Stimulated activated CD8-positive, alpha-beta memory T cell treated with anti-CD3 and anti-CD28 coated beads, Interleukin-15, amount 100 ng/mL, for 24 hours (primary cell): ENCODE measurements at places on chromosomes 3 and 15.

DNA sequence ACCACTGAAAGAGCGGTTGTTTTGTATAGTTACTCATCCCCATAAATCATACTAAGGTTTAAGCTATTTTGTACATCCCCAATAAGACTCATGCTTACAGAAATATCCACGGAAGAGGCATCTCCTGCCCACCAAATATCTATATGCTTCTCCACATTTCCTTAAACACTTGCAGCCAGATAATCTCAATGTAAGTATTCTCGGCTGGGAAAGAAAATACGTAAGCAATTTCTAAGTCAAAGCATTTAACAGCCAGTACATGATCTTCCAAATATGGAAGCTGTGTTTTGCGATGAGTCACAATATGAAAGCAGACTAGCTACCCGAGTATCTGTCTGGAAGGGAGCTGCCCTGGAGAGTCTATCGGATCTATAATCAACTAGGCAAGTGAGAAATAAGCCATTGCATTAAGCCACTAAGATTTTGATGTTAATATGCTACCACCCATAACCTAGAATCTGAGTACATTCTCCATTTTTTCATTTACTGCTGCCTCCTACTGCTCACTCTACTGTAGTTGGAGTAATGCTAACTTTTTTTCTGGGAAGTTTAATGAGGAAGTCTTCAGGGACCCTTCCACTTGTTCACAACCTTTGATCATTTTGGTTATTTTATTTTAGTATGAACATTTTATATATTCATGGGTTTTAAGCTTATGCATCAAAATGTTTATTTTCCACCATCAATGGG is 26.9 kb upstream of the ZMAT3 start:
- DNase-seq: no peak

- no peak for DNase-seq
These were observed 16.1 kb downstream of the TMEM207 start for GRCh38 chr3:190433626-190434025.

GRCh38 chr15:101455291-101456025 is 34.0 kb downstream of the PCSK6 start:
- no peak for DNase-seq

- no peak for DNase-seq
These were observed 397.6 kb upstream of the THBS1 start for GRCh38 chr15:39183164-39183881.

- DNase-seq: no peak
These were observed 19.8 kb downstream of the PFKFB4 start for GRCh38 chr3:48536785-48537184.

DNA sequence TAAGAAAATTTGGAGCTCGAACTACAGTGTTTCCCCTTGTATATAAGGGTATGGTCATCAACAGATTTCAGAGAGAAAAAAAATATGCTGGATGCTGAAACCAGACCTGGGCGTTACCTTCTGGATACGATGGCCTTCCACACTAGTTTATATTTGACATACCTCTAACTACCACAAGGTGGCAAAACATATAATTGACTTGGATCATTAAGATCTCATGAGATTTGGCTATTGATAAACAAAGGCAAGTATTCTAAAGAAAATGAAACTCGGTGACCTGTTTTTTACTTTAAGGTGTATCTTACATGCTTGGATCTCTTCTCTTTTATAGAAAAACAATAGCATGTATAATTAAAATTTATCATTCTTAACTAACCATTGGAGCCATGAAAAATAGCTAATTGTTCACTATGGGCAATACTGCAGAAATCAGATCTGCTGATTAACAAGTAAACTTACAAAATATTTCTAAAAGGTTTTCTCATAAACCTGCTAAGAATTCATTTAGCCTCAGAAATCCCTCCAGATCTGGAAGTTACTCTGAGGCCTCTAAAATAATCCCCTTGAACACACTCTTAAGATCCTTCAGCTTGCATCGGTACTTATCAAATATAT is 300.6 kb upstream of the KCNH8 start:
- no peak for DNase-seq

GRCh38 chr15:25787855-25788520 is 75.1 kb downstream of the ATP10A start:
- DNase-seq: no peak

- DNase-seq: no peak
These were observed 10.5 kb upstream of the CCK start for GRCh38 chr3:42276141-42277132.

DNA sequence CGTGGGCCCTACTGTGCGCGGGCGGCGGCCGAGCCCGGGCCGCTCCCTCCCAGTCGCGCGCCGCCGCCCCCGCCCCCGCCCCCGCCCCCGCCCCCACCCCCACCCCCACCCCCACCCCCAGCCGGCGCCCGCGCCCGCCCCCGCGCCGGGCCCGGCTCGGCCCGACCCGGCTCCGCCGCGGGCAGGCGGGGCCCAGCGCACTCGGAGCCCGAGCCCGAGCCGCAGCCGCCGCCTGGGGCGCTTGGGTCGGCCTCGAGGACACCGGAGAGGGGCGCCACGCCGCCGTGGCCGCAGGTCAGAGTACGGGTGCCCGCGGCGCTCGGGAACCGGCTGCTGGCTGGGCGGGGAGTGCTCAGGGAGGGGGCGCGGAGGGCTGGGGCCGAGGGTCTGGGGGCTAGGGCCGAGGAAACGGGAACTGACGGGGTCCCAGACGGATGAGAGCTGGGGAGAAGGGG is 1.1 kb upstream of the PPARG start:
- no peak for DNase-seq

DNA sequence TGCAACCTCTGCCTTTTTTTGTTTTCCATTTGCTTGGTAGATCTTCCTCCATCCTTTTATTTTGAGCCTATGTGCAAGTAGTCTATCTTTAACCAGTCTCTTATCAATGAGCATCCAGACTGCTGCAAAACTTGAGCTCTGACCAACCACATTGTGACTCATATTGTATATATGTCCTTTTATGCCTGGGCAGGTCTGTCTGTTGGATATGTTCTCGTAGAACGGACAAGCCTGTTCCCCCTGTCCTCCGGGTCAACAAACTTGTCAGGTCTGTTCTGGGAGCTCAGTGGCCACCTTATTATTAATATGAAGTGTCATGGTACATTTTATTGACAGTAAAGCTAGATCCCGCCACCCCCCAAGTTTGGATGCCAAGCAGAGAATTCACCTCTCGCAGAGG is 252.9 kb upstream of the ST8SIA2 start:
- DNase-seq: no peak

- no peak for DNase-seq
These were observed 252.7 kb downstream of the TJP1 start for GRCh38 chr15:29569533-29570092.

- DNase-seq: no peak
These were observed 93.0 kb downstream of the NECTIN3 start for GRCh38 chr3:111164621-111165020.

GRCh38 chr3:181493423-181493822 is 218.3 kb upstream of the SOX2 start:
- no peak for DNase-seq

GRCh38 chr3:28972921-28973320 is 307.9 kb upstream of the RBMS3 start:
- no peak for DNase-seq
